ENCODE measurements at places on chromosomes 11 and 22.

DNA sequence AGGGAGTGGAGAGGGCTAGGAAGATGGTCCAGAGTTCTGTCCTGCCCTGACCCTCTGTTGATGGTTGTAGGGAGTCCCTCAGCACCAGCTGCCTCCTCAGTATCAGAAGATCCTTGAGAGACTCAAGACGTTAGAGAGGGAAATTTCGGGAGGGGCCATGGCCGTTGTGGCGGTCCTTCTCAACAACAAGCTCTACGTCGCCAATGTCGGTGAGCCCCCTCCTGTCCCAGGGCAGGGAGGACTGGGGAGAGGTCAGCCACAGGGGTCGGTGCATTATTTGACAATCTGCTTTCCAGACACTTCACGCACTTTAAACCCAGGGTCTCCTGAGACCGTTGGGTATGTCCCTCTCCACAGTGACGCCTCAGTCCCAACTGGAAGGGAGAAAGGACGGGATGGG is 18.1 kb downstream of the TAB1 start:
- no peak for DNase-seq

- DNase-seq = no peak
These were observed 431 bp downstream of the KMT2A start for GRCh38 chr11:118436639-118437207.

GRCh38 chr22:46738647-46739093 is 618 bp upstream of the CERK start:
- no peak for DNase-seq

GRCh38 chr11:35138606-35138942 is 397 bp upstream of the CD44 start:
- no peak for DNase-seq

- DNase-seq = no peak
These were observed 44.2 kb upstream of the FADD start for GRCh38 chr11:70158757-70159389.

DNA sequence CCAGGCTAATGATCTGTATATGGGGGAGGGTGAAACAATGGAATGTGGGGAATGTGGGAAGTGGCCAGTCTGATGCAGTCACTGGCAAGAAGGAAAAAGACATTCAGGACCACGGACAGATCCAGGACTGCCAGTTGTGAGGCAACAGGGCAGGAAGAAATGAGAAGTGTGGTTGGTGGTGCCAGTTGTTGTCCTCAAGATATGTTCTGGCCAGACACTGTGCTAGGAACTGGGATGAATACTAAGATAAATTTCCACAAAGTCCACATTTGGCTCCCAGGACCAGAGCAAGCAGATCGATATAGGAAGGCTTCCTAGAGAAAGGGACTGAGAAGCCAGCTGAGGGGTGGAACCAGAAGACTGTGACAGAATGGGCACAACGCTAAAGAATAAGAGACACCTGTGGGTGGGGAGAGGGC is 6.8 kb upstream of the TPBGL start:
- no peak for DNase-seq

DNA sequence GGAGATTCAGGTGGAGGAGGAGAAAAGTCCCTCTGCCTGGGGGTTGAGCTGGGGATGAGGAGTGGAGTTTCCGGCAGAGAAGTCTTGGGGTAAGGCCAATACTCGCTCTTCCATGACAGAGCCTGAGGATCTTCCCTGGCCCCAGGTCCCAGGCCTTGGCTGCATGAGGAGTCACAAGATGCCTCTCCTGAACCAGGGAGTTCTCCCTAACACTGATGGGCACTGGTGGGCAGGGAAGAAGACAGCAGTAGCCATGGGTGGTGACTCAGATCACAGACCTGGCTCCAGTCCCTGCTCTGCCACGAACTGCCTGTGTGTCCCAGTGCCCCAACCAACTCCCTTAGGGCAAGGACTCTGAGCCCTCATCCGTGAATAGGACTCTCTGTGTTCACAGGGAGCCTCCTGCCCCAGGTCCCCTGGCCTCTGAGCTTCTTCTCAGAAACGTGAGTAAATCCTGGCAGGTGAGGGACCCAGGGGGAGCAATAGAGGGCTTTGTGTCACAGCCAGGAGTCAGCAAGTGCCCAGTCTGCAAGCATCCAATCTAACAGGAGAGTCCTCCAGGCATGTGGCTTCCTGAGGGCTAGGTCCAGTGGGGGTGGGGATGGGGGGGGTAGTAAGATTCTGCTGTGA is 45.5 kb upstream of the FTH1 start:
- no peak for DNase-seq

- no peak for DNase-seq
These were observed 89.1 kb upstream of the MTNR1B start for GRCh38 chr11:92880381-92880780.

- no peak for DNase-seq
These were observed 1302.8 kb upstream of the CNTN5 start for GRCh38 chr11:97717922-97718321.

DNA sequence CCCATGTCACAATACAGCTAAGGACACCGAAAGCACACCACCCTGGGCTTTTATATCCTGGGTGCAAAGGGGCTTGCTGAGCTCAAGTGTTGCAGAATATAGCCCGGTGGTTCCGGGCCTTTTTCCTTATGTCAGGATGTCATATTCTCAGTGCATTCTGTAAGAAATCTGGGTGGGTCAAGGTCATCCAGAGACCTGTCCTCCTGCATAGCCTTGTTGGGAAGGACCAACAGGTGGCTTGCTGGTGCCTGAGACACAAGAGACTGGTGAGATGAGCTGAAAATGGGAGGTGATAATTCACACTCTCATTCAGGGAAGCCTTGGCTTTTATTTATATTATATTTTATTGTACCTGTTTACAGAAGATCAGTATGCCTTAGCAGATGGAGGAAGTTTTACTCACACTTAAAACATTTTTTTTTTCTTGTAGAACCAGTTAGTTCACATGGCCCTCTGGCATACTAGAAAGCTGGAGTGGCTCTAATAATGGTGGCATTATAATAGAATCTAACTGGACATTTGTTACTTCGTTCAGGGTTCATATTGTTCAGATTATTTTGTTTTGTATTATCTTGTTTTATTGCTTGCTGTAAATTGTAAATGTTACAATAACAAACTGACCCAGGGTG is 14.6 kb upstream of the TMEM123 start:
- DNase-seq = no peak

DNA sequence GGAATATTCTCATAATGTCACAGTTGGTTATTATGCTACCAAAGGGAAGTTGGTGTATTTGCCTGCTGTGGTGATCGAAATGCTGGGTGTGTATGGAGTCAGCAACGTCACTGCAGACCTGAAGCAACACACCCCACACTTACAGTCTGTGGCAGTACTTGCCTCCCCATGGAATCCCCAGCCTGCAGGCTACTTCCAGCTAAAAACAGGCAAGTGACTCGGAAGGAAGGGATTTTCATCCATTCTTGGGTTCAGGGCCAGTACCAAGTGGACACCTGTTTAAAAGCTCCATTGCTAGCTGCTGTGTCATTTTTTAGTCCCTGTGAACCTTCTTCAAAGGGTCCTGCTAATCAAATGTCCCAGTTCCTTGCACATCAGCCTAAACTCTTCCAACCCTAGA is 149.6 kb downstream of the C11orf91 start:
- no peak for DNase-seq

DNA sequence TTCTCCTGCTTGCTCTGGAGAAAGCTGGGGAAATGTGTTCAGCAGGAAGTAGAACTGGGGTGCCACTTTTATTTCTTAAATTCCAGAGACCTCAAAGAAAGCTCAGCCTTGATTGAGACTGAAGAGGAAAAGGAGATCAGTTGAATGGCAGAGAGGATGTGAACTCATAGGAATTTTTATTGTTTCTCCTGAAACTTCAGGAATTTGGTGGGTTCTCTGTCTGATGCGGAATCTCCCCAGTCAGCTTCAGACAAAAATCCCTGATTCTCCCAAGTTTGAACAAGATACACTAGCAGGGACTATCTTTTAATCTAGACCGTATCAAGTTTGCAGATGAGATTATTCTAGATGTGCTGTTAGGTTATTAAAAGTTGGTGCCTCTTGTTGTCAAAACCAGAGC is 23.0 kb downstream of the EHF start:
- no peak for DNase-seq

DNA sequence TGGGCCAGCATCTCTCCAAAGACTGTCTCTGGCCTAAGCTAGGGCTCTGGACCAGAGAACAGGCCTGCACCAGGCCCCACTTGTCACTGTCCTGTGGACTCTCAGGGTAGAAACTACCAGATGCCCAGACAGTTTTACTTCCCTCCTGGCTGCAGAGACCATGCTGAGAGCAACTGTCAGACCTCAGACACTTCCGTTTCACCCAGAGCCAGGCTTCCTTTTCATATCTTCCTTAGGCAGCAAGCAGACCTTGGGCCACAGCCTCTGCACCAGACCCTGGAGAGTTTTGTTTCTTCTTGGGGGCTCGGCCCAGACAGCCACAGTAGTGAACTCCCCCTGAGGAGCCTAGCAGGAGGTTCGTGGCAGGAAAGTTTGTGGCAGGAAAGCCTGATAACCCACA is 12.1 kb upstream of the FCHSD2 start:
- DNase-seq = peak; percentile 19

DNA sequence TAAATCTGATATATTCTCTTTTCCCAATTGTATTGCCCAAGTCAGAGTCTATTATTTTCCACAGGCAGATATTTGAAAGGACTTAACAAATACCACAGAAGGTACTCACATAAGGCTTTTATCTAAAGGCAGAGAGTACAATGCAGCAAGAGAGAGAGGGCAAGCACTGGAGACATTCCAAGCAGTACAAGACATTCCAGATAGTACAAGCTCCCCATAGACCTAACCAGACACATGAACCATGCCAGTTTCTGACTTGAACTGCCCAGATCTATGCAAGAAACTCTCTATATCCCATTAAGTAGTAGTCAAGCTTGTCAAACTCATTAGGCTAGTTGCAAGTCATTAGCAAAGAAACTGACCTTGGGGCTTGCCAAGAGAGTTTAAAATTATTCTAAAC is 11.2 kb upstream of the MS4A6E start:
- no peak for DNase-seq

GRCh38 chr11:131822506-131822905 is 452.1 kb downstream of the NTM start:
- no peak for DNase-seq

GRCh38 chr11:78346799-78347198 is 70.8 kb downstream of the GAB2 start:
- no peak for DNase-seq

DNA sequence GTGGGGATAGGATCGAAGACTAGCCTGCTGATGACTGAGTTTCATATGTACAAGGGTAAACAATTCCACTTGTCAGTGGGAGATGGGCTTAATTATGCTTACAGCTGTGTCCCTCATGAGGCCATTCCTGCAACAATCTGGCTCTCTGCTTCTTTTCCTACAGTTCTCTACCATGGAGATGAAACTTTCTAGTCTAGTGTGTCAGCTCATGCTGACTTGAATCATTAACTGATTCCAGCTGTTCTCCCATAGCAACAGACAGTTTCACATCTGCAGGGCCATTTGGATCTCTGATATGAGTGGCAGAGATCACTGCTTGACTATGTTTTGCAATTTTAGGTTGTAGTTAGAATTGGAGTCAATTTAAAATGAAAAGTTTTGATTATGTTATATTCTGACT is 1251.7 kb upstream of the RAG2 start:
- DNase-seq = no peak

DNA sequence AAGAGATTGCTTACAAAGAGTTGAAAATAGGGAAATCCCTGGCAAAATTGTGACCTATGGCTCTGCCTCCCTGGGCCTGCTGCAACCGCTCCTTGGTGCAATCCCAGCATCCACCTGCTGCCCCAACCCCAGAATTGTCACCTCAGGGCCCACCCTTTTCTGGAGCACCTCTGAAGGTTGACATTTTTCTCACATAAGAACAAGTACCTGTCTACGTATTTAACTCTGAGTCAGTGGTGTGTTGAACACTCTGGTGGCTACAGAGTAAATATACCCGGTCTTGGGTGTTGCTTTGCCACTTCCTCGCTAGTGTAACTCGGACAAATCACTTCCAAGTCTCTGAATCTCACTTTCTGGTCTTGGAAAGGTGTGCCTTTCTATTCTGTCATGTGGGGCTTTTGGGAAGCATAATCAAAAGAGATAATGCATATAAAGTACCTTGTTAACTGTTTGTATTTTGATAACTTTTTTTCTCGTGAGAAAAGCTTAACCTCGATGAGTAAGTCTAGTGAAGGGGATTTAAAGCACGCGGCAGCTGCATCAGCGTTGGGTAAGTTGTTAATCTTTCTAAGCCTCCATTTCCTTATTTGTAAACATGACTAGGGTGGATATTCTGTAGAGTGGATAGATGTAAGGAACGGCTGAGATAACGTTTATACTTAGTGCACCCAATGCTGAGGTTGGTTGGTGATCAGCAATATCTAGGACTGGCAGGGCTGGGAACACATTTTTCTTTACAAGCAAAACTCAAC is 881.2 kb downstream of the OPCML start:
- DNase-seq = no peak

DNA sequence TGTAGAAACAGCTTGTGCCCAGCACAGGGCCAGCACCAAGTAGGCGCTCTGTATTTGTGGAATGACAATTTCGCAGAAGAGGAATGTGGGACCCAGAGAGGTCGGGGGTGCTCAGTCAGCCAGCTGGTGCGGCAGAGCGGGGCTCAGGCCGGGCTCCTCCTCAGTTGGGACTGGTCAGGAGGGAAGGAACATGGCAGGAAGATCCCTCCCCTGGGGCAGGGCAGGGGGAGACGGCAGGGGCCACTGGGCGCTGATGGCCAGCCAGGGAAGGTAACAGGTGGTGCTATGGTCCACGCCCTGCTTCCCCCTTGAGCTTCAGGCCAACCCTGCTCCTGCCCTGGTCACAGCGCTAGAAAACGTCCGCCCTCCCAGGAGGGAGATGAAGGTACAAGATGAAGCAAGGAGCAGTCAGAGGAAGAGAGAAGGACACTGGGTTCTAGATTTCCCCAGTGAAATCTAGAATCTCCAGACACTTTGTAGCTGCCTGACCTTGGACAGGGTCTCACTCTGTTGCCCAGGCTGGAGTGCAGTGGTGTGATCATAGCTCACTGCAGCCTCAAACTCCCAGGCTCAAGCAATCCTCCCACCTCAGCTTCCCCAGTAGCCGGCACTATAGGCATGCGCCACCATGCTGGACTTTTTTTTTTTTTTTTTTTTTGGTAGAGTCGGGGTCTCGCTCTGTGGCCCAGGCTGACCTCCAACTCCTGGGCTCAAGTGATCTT is 13.5 kb upstream of the SPI1 start:
- no peak for DNase-seq

- no peak for DNase-seq
These were observed 1817.7 kb downstream of the LRRC4C start for GRCh38 chr11:39641751-39642150.

- DNase-seq = no peak
These were observed 340.8 kb upstream of the PITPNB start for GRCh38 chr22:28259774-28260312.

GRCh38 chr11:8028766-8029165 is 41.6 kb downstream of the EIF3F start:
- DNase-seq = no peak

- DNase-seq = no peak
These were observed 595.1 kb downstream of the BUD13 start for GRCh38 chr11:116177521-116178210.

DNA sequence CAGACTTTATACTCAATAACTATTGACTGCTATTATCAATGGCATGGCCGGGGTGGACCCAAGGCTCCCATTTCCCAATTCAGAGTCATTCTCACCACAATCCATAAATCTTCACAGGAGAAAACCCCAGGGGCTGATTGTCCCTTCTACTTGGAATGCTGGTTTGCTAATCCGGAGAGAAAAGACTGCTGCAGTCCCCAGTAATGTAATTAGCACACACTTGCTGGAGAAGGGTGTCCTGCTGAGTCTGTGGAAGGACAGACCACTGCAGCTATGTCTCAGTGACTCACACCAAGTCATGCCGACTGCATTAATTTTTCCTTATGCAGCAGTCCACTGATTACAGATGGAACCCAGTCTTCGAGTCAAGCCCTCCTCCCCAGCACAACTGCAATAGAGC is 5.9 kb upstream of the ETS1 start:
- DNase-seq = no peak
